Glutamatergic neuron (in vitro differentiated cells): ENCODE measurements at places on chromosomes 3 and 15.

- DNase-seq, result no peak
Measured at GRCh38 chr3:59081071-59081470, 31.2 kb upstream of the CFAP20DC start.

DNA sequence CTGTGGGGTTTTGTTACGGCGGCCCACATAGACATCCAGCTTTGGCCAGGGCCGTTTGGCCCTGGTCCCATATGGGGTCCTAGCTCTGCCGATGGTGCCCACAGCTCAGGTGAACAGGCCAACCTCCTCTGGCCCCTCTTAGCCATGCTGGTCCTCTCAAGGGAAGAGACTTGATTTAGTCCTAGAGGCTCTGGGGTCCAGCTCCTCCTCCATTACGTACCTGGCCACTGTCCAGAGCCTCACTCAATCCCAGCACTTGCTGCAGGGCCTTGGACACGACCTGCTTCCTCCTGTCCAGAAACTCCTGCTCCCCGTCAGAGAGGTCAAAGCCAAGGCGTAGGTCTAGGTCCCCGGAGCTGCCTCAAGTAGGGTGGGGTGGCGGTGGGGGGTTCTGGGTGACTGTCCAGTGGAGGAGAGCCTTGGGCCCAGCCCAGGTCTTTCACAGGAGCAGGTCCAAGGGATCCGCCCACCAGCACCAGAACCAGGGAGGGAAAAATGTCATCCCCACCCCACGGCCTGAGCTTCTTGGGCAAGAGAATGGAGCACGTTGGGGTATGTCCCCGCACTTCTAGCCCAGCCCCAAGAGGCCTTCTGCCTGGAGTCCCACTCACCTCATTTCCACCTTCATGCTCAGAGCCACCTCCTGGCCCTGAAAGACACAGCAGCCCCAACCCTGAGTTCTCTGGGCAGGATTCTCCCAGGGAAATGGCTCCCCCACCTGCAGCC, 6.8 kb downstream of the PLA2G4F start:
- DNase-seq, result no peak

GRCh38 chr3:47634996-47635395, 56.3 kb upstream of the CSPG5 start:
- DNase-seq, result no peak

- DNase-seq, result no peak
Measured at GRCh38 chr15:42796955-42797782, 60.2 kb upstream of the CDAN1 start.

- DNase-seq, result no peak
Measured at GRCh38 chr3:45123030-45123429, 23.1 kb downstream of the CDCP1 start.

DNA sequence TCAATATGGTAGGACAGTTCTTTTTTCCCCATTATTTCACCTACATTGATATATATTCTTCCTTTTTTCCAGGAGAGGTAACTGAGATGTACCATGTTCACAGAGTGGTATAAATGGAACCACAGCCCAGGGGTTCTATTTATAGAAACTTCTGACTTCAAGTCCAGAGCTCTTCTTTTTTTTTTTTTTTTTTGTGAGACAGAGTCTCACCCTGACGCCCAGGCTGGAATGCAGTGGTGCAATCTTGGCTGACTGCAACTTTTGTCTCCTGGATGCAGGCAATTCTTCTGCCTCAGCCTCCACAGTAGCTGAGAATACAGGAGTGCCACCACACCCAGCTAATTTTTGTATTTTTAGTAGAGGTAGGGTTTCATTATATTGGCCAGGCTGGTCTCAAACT, 267.1 kb upstream of the TPRG1 start:
- DNase-seq, result no peak

DNA sequence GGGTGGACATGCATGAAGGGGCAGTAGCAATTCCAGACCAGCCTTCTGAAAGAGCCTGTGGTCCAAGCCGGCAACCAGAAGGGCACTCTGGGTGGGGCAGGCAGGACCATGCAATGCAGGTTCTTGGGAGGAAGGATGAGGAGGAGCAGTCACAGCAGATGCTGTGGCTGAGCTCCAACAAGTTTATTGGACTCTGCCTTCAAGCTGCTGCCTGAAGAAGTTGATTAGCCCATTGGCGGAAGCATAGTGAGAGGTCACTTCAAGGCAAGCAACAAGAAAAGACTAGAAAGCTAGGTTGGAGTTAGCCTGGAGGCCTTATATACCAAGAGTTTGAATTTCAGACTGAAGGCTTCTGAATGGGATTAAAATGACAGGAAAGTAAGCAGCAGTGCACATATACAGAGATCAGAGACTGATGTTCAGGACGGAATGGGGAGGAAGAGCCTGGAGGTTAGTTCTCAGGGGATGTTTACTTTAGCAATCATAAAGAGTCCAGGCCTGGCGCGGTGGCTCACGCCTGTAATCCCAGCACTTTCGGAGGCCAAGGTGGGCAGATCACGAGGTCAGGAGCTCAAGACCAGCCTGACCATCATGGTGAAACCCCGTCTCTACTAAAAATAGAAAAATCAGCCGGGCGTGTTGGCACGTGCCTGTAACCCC, 39.9 kb downstream of the SFMBT1 start:
- no peak for DNase-seq

DNA sequence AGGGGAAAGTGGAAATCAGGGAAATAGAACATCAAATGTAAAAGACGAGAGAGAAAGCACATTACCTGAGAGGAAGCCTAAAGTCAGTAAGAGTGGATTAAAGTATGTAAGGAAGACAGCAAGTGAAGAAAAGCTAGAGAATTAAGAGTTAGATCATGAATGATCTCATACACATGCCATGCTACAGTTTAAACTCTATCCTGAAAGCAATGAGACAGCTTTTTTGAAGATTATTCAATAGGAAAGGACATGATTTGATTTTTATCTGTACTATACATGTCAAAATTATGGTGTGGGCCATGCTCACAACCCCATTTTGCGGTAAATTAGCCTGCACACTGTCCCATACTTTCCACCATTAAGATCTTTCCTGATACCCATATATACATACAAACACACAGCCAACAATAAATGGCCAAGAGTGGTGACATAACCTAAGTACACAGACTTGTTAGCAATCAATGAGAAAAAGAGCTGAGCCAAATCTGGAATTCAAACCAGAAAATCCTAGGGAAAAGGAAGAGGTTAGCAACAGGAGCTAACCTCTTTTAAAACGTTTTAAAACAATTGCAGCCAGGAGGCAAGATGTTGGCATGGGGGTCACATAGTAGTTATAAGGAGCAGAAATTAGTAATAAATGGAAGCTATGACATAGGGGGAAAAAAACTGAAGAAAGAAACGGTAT, 4.5 kb downstream of the MYO9A start:
- DNase-seq, result no peak
